ENCODE measurements at places on chromosomes 3 and 15.
A peak's percentile ranks its signal among the peaks of the same experiment; 100 is the strongest.

DNA sequence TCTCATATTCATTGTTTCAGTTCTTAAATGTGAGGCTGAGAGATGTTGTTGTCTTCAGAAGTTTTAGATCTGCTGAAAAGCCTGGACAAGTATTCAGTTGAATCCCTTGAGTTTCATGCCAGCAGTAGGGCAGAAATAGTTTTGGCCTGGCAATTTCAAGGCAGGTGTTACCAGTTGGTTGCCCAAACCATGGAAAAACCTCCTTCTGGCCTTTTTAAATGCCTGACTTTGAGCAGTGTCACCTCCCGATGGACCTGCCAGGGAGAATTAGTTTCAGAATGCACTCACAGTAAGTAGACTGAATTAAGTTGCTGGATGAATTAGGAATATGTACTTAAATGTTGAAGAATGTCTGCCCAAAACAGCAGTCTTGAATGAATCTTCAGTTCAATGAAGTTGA lies 383.1 kb downstream of the KCNH8 start:
- DNase-seq: no peak

- no peak for DNase-seq
Observed at GRCh38 chr15:70337277-70338186, 239.8 kb upstream of the TLE3 start.

- no peak for DNase-seq
Observed at GRCh38 chr3:126685021-126685420, 19.0 kb upstream of the CHCHD6 start.

GRCh38 chr15:63623232-63623969 lies 26.2 kb downstream of the FBXL22 start:
- DNase-seq: no peak

- no peak for DNase-seq
Observed at GRCh38 chr15:99475754-99476412, 89.9 kb upstream of the MEF2A start.

- DNase-seq: no peak
Observed at GRCh38 chr3:172647080-172647479, 63.8 kb downstream of the NCEH1 start.

DNA sequence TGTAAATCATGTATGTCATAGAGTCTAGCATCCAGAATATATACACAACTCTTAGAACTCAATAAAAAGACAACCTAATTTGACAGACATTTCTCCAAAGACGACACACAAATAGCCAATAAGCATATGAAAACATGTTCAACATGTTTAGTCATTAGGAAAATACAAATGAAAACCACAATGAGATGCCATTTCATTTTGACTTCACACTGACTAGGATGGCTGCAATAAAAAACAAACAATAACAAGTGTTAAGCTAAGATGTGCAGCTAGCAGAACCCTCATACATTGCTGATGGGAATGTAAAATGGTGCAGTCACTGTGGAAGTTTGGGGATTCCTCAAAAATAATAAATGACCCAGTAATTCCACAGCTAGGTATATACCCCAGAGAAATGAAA lies 16.4 kb downstream of the SPG11 start:
- DNase-seq: no peak

DNA sequence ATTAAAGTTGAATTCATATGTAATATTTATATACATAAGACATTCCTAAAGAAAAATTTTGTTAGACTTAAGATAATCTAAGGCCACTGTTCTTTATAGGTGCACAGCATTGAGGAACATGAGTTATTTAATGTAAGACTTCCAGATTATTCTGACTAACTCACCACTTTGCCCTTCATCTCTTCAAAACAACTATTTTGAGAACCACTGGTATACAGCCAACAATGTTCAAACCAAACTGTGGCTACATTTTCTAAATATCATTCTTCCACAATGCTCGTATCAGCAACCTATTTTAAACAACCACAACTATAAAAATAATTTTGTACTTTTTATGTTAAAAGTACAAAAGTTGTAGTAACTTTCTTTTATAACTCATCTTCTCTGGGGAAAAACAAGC lies 199.8 kb upstream of the ALCAM start:
- DNase-seq: no peak

DNA sequence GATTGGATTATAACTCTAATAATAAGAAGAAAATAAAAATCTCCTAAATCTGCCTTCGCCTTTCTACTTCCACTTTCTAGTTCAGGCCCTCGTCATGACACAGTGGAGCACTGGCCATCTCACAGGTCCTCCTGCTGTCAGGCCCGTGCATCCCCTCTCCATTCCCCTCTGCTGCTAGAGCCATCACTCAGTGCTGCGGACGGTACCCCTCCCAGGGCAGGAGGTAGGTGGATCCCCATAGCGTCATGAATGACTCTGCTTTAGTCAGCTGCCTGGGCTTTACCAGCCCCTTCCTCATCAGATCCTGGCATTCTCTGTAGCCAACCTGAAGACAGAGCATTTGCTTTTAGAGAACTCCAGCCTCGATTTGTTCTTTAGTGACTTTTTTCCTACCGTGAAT lies 12.0 kb upstream of the PPP1R2 start:
- DNase-seq: no peak

- no peak for DNase-seq
Observed at GRCh38 chr3:149080011-149080698, 6.2 kb downstream of the HLTF start.

- DNase-seq: no peak
Observed at GRCh38 chr3:15610082-15610759, 8.7 kb downstream of the BTD start.

GRCh38 chr3:142445816-142446254 lies 2.0 kb downstream of the XRN1 start:
- DNase-seq: peak; percentile 7

DNA sequence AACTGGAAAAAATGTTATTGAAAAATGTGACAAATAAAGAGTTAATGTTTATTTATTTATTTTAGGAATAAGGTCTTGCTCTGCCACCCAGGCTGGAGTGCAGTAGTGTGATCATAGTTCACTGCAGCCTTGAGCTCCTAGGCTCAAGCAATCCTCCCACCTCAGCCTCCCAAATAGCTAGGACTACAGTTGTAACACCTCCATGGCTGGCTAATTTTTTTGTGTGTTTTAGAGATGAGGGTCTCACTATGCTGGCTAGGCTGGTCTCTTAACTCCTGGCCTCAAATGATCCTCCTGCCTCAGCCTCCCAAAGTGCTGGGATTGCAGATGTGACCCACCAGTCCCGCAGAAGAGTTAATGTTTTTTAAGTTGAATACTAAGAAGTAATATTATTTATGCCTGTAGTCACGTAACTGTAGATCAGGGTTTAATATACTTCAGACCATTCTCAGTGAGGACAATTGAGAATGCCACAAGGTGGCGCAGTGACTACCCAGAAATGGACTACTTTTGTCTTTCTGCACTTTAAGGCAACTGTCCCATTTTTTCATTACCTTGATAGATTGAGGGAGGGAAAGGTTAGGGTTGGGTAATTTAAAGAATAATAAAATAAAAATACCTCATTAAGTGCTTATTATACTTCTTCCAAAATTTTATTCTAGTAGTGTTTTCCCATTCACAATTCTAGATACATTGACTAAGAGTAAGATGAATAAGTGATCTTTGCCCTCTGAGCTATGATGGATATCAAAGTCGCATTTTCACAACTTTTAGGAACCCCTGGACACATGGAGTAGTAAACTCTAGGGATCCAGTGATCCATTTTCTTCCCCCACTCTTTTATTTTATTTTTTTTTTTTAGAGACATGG lies 6.0 kb downstream of the MUC13 start:
- peak; percentile 52 for DNase-seq

DNA sequence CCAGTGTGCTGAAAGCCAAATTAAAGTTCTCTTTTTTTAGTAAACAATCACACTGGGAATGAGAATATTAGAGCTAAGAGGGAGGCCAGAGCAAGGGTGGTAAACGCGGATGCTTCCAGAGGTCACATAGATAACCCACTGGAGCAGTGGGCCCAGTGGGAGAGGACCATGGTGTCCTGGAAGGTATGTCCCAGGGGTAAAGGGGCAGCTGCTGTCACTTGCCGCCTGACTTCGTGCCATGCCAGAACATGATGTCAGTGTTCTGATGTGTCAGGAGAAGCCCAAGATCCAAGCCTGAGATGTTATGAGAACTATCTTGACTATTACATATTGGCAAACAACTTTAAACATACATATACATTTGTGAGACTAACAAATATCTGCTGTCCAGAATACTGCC lies 211.9 kb upstream of the IL12A start:
- no peak for DNase-seq

- DNase-seq: peak; percentile 73
Observed at GRCh38 chr3:13011573-13012220, 61.5 kb downstream of the IQSEC1 start.
